ENCODE measurements at places on chromosomes 1 and 21. TPM values are rescaled to one million over a fixed set of nuclear protein-coding genes. Genes with fewer than 3 reads are reported as not detected.
A peak's percentile ranks its signal among the peaks of the same experiment; 100 is the strongest.

The MATN1 gene
- 3.2 TPM for total RNA-seq

The CLCA1 gene
- not detected for total RNA-seq

DNA sequence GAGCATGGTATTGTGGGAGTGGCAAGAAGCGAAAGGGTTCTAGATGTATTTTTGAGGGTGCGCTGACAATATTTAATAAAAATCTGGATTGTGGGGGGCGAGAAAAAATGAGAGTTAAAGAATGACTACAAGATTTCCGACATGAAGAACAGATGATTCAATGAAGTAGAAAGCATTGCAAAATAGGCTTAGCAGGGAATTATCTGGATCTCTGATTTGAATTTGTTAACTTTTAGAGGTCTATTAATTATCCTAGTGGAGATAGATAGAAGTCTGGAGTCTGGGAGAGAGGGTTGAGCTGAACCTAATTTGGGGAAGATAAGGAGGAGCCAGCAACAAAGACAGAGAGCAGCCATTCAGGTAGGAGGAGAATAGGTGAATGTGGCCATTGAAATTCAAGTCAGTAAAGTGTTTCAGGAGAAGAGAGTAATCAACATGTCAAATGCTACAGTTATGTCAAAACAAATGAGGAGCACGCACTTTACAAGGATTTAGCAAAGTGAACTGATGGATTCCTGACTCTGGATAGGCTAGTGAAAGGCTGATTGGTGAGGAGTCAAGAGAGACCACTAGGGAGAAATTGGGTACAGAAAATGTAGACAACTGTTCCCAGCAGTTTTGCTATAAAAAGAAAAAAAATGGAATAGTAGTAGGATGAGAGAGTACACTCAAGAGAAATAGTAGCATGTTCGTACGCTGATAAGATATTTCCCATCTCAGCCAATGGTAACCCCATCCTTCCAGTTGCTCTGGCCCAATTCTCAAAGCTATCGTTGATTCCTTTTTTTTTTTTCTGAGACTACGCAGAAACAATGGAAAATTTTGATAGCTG is 393.2 kb upstream of the CXADR start:
- H3K27me3 ChIP-seq: no peaks in the 10 kb centered on the region
- H3K4me3 ChIP-seq: no peak overlapping the region
- no peak for DNase-seq
- no peaks in the 10 kb centered on the region for H3K4me1 ChIP-seq
- no peaks in the 10 kb centered on the region for H3K36me3 ChIP-seq

The ADCY10 gene
- total RNA-seq: 0.15 TPM

- H3K4me1 ChIP-seq: no peaks in the 10 kb centered on the region
- no peak overlapping the region for H3K4me3 ChIP-seq
- H3K27me3 ChIP-seq: no peaks in the 10 kb centered on the region
Observed at GRCh38 chr21:15560383-15561056, 169.3 kb upstream of the USP25 start.

DNA sequence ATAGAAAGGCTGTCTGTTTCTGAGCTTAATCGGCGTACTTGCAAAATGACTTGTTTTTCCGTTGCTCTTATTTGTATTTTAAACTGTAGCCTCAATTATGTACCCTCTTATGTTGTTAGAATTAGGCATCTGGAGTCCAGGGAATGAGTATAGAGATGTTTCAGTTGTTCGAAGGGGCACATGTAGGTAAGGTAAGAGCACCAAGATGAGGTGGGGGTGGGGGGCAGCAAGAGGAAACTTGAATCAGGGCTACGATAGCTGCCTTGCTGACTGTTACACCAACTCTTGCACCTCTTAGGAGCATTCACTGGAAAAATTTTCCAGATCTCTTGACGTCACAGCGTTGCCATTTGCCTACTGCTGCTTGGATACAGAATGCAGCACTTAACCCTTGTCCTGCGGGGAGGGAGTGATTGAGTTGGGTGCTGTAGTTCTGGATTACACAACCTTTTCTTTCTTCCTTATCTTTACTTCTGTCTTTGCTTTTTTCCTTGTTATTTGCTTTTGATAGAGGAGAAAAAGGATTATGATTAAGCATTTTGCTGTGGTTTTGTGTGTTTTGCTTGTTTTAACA is 3.2 kb downstream of the ATP1B1 start:
- H3K4me1 ChIP-seq: peaks cover 18% of the 10 kb centered on the region
- H3K36me3 ChIP-seq: no peaks in the 10 kb centered on the region
- no peak overlapping the region for H3K27ac ChIP-seq

- peak; percentile 69 for DNase-seq
- H3K4me1 ChIP-seq: peaks cover 34% of the 10 kb centered on the region
- peaks cover 3% of the 10 kb centered on the region for H3K36me3 ChIP-seq
Observed at GRCh38 chr1:221712198-221712684, 29.6 kb downstream of the DUSP10 start.

DNA sequence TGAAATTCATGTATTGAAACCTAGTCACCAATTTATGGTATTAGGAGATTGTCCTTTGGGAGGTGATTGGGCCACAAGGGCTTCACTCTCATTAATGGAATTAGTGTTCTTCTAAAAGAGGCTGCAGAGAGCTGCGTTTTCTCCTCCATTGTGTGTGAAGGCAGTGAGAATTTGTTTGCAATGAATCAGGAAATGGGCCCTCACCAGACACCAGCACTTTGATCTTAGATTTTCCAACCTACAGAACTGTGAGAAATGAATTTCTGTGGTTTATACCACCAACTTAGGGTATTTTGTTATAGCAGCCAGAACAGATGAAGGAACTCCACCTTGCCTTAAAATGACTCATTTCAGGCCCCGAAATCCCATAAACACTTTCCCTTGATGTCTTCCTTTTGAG is 544.2 kb downstream of the RWDD3 start:
- H3K4me3 ChIP-seq: no peak overlapping the region
- no peak overlapping the region for H3K27ac ChIP-seq
- DNase-seq: no peak
- no peaks in the 10 kb centered on the region for H3K27me3 ChIP-seq

The NBL1 gene
- total RNA-seq: 0.74 TPM

DNA sequence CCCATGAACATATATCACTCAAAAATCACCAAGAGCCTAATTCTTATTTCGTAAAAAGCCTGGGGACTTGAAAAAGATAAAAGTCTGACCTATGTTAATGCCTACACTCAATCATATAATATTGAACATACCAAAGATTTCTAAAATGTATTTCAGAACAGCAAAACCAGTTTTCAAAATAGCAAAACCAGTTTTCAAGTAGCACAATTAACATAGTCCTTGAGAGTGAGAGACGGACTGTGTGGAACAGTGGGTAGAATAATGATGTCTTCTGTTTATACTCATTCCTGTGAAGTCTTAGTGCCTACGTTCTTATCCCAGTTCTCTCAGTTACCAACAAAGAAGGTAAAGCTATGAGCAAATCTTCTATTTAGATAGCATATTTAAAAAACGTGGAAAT is 22.3 kb upstream of the RGS2 start:
- H3K27ac ChIP-seq: no peak overlapping the region
- no peak overlapping the region for H3K4me3 ChIP-seq
- H3K27me3 ChIP-seq: no peaks in the 10 kb centered on the region
- no peaks in the 10 kb centered on the region for H3K36me3 ChIP-seq
- DNase-seq: no peak
- H3K4me1 ChIP-seq: no peaks in the 10 kb centered on the region

- H3K27me3 ChIP-seq: no peaks in the 10 kb centered on the region
- H3K27ac ChIP-seq: no peak overlapping the region
- H3K4me3 ChIP-seq: no peak overlapping the region
- no peaks in the 10 kb centered on the region for H3K4me1 ChIP-seq
- no peaks in the 10 kb centered on the region for H3K36me3 ChIP-seq
Observed at GRCh38 chr1:5365751-5366150, 626.5 kb downstream of the NPHP4 start.

- no peak overlapping the region for H3K4me3 ChIP-seq
- DNase-seq: no peak
- H3K27me3 ChIP-seq: no peaks in the 10 kb centered on the region
- H3K4me1 ChIP-seq: no peaks in the 10 kb centered on the region
Observed at GRCh38 chr1:229380536-229381160, 37.8 kb upstream of the CCSAP start.

- H3K36me3 ChIP-seq: no peaks in the 10 kb centered on the region
- DNase-seq: no peak
- no peak overlapping the region for H3K27ac ChIP-seq
Observed at GRCh38 chr1:181759481-181759880, 276.2 kb downstream of the CACNA1E start.

- H3K4me1 ChIP-seq: no peaks in the 10 kb centered on the region
- H3K36me3 ChIP-seq: no peaks in the 10 kb centered on the region
- no peak overlapping the region for H3K4me3 ChIP-seq
- peaks cover 10% of the 10 kb centered on the region for H3K27me3 ChIP-seq
- DNase-seq: no peak
Observed at GRCh38 chr1:201348211-201348566, 29.3 kb downstream of the TNNT2 start.

The WDR64 gene
- total RNA-seq: not detected

All from B cell (primary cell).